ENCODE measurements at places on chromosomes 2 and 18.
A peak's percentile ranks its signal among the peaks of the same experiment; 100 is the strongest.

GRCh38 chr2:8511868-8512612 lies 169.8 kb upstream of the ID2 start:
- no peak for DNase-seq

DNA sequence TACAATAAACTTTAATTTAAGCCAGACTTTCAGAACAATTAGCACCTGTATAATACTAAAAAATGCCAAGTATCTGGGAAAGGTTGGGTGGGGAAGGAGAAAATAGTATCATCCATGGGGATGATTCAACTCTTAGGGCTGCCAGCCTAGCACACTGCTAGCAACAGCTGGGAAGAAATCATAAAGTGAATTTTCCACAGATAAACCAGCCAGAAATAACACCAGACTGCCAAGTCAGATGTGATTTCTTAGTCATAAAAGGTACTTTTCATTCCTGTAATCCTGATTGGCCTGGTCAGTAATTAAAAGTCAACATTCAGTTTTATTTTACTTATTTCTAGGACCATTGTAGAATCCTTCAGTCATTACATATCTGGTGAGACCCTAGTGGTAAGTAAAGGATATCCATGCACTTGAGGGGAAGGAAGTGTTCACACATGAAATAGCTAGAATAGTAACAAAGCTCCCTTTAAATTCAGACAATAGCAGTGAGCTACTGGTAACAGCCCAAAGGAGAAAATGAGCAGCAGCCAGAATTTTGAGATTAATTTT lies 59.4 kb downstream of the LIMS1 start:
- DNase-seq: peak; percentile 64

- DNase-seq: peak; percentile 10
Measured at GRCh38 chr18:64202863-64203262, 54.0 kb upstream of the LINC00305 start.

- DNase-seq: no peak
Measured at GRCh38 chr2:50509852-50510251, 522.1 kb downstream of the NRXN1 start.

- DNase-seq: no peak
Measured at GRCh38 chr2:24580561-24580960, 89.5 kb downstream of the NCOA1 start.

GRCh38 chr2:231200805-231201474 lies 2.5 kb downstream of the ARMC9 start:
- no peak for DNase-seq

DNA sequence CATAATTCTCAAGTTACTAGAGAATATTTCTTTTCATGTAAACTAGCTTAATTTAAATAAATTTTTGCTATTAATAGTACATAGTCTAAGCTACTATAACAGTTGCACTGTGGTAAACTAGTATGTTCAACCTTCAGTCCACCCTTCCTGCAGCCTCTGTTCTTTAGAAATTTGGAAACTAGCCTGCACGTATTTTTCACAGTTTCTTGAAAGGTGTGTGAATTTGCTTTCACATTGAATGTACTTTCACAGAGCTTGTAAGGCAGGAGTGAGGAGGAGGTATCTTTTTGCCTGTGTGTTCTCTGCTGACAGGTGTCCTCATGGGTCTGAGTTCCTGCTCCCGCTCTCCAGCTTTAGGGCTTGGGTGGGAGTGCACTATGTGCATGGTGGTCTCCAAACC lies 117.5 kb downstream of the ATP9B start:
- no peak for DNase-seq

GRCh38 chr2:151063271-151063670 lies 198.4 kb downstream of the RBM43 start:
- DNase-seq: no peak

- DNase-seq: no peak
Measured at GRCh38 chr2:124112206-124112605, 87.1 kb downstream of the CNTNAP5 start.

DNA sequence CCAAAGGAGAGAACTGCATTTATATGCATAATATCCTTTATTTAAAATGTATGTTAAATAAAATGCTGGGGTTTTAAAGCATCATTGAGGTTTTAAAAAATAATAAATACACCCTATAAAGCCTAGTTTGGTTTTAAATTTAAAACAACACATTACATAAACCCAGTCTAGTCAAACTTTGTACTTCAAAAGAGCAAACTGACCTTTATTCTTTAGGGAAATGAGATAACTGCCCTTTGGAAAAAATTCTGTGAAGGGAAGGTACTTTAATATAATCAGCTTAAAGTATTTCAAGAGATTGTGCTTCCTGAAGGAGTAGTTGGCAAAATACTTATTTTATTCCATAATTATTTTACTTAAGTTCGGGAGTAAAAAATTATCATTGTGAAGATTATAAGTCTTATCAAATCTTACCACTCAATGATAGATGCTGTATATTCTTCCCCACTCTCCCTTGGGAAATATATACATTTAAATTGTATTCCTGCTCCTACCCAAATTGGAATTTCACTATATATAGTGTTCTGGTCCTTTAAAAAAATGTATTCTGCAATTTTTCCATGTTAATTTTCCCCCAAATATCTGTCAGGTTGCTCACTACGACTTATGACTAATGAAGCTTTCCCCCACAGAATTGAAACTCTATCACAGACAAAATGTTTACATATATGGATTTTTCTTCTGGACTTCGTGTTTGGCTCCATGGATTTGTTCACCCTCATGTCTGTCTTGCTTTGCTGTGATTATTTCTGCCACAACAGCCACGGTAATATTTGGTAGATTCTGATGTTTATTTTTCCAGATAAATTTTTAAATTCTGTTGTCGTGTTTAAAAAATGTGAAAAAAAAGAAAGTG lies 42.1 kb downstream of the ZC3H6 start:
- DNase-seq: no peak

DNA sequence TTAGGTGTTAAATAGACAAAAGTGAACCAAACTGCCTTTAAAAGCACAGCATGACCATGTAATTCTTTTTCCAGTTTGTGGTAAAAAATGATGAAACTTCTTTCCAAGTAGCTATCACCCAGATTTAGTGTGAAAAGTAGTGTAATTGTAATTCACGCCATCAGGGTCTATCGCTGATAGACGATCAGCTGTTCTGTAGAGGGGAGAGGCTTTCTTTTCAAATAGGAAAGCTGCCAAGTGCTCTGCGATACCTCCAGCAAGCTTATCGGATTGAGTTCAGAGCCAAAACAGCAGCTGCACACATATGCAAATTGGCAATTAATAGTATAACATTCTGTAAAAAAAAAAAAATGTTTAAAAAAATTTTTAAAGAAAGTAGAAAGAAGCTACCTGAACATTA lies 61.9 kb upstream of the PSMD14 start:
- no peak for DNase-seq

- no peak for DNase-seq
Measured at GRCh38 chr2:75221862-75222261, 22.5 kb upstream of the TACR1 start.

- no peak for DNase-seq
Measured at GRCh38 chr2:240798327-240798905, 21.6 kb downstream of the KIF1A start.

DNA sequence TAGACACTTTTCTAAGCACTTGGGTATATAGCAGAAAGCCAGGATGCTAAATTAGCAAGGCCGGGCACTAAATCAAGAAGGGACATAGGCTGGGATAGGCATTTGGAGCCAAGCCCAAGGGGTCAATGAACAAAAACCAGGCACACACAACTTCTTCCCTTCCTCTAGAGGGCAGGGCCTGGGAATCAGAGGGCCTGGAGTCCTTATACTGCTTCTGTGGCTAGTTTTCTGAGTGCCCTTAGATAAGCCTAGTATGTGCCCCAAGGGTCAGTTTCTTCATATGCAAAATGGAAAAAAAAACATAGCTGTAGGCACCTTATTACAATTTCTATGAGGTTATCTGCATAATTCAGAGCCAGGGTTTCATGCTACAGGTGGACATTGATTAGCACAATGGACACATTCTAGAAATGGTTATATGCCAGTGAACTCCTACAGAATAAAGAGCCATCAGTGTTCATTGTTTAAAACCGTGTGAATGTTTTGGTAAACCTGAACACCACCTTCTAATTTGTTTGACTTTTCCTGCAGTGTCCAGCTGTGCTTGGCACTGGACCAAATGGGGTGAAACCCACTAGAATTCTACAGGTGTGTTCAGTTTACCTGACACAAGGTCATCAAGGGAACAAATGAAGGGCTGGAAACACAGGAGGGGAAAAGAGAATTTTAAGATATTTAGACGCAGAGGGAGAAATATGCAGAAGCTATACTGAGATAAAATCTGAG lies 49.6 kb downstream of the PAX8 start:
- no peak for DNase-seq

DNA sequence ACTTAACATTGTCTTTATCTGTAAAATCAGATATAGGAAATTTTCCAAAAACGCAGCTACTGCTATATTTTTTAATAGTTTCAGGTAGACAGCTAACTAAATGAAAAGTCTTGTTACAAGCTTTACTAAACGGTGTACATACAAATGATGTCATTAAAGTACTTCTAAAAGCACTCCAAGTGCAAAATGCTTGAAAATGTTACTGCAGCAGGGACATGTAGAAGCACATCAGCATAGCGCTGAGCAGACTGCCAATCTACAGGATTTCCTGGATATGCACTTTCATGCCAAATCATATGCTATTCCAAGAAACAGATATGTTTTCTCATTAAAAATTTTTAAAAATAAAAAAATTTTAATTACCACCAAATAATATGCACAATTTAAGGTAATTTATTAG lies 61.7 kb downstream of the SMAD2 start:
- no peak for DNase-seq

- DNase-seq: no peak
Measured at GRCh38 chr2:36387258-36387916, 31.8 kb downstream of the CRIM1 start.

- DNase-seq: no peak
Measured at GRCh38 chr2:105797298-105797819, 52.6 kb downstream of the NCK2 start.

DNA sequence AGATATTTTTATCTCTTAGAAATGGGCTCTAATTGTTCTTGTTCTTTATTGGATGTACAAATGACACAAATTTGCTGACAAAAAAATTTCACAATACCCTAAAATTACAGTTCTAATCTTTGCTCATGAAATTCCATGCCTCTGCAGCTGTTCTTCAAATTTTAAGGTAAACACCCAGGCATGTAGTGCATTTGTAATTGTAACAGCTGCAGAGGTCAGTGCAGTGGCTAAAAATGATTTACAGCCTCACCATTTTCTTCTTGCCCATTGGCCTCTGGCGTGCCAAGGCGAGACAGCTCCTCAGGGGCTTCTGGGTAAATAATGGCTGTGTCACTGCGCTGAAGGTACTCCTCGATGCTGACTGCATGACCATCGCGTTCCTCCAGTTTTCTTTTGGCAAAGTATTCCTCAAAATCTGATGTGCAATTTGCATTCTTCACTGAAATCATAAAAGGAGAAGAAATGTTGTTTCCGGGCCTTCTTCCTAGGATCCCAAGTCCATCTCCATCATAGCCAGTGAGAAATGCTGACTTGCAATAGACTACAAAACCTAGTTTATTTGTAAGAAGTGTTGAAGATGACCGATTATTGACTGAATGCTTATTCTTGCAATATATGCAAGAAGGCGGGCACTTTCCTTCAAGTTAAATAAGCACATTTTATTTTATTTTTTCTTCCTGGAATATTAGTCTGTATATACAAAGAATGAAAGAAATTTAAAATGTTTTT lies 115.2 kb downstream of the ZEB2 start:
- no peak for DNase-seq

DNA sequence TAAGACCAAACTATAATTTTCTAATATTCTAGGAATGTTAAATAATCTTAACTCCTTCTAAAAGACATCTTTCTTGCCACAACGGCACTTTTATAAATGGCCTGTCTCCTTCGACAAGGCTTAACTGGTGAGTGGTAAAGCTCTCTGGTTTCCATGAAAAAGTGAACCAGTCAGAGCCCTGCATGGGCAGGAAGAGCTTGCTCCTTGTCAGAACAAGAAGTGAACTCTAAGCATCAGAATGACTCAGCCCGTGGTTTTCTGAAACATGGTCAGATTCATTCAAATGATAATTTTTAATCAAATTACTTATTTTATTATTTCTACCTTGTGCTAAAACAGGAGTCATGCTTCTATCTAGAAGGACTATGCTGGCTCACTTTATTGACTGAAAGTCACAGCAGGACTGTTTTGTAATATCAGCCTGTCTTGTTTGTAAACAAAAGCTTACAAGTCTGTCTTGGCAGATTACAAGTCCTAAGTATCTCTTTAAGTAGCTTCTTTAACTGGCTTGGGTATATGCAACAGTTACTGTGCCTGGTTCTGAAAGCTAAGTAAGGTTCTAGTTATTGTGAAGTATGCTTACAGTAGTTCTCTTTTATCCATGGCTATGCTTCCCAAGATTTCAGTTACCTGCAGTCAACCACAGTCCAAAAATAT lies 245.4 kb downstream of the NAPG start:
- no peak for DNase-seq

- no peak for DNase-seq
Measured at GRCh38 chr2:240986787-240987411, 11.5 kb upstream of the SNED1 start.

DNA sequence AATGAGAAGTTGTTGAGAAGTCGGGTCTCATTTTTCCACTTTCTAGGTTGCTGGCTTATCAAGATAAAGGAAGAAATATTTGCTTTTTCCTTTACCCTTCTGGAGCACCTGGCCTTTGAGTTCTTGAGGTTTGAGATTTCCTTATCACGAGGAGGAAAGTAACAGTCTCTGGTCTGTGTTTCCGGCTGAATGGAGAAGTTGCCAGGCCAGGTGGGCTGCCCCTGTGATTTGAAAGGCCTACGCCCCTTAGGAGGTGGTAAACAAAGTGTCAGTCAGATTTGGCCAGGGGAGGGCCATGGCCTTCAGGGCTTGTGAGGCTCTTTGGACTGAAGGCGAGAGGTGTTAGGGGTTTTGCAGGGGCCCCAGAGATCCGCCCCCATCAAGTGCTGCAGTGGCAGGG lies 156.7 kb upstream of the HAAO start:
- no peak for DNase-seq

DNA sequence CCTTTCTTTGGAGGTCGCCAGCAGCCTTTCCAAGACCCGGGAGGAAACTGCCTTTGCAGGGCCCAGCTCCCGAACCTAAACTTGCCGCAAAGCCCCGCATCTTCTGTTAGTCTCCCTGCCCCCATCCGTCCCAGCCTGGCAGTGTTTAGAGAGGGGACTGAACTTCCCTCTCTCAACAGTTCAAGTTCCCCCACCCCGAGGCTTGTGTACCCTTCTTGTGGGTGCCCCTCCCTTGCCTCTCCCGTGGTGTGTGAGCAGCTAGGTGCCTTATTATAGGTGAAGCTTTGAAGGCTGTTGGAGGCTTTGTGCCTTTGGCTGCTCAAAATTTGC lies 1.4 kb downstream of the LBH start:
- DNase-seq: no peak

Measured in epithelial cell of proximal tubule (primary cell).